ENCODE measurements at places on chromosomes 5 and 9.

DNA sequence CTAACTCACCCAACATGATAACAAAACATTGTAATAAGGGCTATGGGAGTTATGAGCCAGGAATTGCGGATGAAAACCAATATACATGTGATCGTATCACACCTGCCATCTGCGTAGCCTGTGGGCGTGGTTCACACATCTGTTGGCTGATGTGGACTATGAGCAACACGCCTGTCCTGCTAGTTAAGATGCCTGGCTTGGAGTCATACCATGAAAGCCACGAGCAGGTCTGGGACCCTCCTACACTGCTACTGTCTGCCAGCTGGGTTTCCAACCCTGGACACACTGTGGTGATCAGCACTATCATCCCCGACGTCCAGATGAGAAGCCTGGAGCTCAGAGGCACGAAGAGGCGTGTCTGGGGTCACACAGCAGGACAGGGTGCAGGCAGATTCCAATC lies 40.2 kb downstream of the STK10 start:
- no peak for DNase-seq

GRCh38 chr5:31100781-31101310 lies 92.6 kb upstream of the CDH6 start:
- no peak for DNase-seq

GRCh38 chr9:104836235-104836634 lies 72.3 kb downstream of the NIPSNAP3B start:
- no peak for DNase-seq

GRCh38 chr5:149793256-149793550 lies 63.1 kb downstream of the PPARGC1B start:
- no peak for DNase-seq

DNA sequence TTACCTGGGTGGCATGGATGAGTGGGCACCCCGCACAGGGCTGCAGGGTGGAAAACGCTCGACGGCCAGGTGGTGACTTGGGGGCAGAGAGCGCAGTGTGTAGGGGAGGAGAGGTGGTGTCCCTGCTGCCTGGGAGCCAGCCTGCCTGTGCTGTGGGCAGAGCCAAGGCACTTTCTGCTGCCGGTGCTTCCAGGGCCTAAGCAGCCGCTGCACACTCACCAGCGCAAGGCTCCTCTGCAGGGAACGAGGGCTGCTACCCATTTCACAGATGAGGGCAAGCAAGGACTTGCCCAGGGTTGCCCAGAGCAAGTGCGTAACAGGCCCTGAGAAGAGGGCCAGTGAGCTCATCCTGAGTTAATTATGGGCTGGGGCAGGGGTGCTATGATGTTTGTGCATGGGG lies 62.5 kb downstream of the CRB2 start:
- no peak for DNase-seq

DNA sequence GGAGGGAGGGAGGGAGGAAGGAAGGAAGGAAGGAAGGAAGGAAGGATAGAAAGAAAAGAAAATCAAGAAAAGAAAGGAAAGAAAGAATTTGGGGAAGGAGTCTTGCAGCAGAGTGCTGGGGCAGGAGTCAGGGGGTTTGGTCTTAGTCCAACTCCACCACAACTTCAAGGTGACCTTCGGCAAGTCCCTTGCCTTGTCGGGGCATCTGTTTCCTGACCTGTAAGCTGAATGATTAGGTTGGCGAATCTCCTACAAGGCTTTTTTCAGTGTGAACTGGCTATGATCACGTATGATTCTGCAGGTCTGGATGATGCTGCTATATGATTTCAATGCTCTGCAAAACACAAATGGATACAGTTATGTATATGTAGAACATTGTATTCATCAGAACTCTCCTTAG lies 20.1 kb downstream of the SMIM23 start:
- no peak for DNase-seq

GRCh38 chr9:128917151-128917849 lies 3.5 kb upstream of the PHYHD1 start:
- no peak for DNase-seq

DNA sequence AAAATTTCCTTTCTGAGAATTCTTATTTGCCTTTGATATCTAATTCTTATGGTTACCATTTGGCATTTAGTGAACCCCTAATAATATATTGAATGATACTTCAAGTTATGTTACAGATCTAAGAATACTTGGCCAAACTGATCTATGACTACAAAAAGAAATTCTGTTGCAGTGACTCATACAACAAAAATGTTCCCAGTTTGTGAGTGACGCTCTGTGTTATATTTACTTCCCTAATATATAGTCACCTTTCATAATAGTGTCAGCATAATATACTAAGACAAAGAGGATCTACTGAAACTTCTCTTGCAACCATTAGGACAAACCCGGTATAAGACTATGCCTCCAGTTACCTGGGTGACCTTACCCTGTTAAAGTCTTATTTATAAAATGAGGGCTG lies 216.9 kb upstream of the TLX3 start:
- no peak for DNase-seq

DNA sequence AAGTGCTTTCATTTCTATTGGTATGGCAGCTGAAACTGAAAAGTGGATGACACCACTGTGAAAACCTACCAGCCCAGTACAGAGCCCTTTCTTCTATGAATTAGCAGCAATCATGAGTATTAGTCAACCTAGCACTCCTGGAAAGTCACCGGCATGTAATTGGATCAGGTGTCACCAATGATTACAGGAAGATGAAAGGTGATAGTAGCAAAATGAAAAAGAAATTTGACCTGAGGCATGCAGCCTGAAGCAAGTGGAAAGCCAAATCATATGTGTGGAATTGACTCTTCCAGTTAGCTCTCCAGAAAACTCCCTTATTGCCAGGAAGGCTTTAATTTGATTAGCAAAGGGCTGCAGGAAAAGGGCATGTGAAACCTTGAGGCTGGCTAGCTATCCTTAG lies 81.2 kb upstream of the NAA35 start:
- DNase-seq = no peak

GRCh38 chr5:34574936-34575467 lies 81.1 kb upstream of the RAI14 start:
- no peak for DNase-seq

DNA sequence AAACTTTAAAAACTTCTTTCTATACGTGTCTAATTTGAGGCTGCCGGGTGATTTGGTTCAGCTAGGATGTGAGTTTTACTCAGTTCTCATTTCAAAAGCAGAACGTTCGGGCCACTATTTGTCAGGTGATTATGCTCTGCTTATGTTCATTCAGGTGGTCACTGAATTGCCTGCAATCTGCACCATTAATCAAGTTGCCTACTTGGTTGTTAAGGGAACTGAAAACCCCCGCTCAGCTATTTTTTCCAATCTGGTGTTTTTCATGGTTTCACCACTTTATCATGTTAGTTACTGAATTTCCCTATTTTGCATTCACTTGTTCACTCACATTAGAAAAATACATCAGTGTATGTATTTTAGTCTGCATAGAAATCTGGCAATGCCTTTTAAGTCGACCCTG lies 523.0 kb downstream of the CSNK1G3 start:
- no peak for DNase-seq

DNA sequence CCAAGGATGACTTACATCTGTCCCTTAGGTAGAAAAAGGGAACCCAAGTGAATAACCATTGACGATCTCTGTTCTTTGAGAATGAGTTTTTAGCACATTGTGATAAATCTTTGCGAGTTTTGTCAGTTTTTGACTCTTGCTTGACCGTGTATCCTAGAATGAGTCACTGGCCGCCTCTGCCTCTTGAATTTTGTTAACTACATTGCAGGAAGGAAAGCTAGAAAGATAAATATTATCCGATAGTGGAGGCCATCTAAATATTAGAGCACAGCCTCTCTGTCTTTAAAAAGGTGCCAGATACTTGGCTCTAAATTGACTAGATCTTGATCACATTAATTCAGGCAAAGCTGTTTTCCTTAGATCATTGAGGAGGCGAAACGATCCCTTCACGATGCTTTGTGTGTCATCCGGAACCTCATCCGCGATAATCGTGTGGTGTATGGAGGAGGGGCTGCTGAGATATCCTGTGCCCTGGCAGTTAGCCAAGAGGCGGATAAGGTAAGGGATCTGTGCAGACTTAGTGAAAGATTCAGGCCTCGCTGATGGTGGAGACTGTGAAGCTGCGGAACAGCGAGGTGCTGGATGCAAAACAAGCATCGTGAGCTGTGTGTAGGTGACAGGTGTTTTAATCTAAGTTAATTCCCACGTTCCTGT lies 12.2 kb downstream of the CCT5 start:
- DNase-seq = no peak

DNA sequence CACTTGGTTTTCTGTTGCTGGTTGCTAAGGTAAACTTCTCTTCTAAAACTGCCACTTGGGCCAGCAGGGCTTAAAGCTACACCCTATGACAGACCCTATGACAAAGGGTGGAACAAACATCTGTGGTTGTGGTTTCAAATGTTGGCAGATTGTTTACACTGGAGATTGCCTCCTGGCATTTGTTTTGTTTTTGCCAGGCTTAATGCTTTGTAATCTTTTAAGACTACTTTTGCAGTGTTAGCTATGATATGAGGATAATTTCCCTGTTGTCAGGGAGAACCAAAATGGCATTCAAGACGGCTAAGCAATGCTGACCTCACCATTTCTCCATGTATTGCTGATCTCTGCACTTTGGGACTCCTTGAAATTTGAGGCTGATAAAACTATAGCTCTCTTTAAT lies 50.3 kb downstream of the MAMDC2 start:
- no peak for DNase-seq

DNA sequence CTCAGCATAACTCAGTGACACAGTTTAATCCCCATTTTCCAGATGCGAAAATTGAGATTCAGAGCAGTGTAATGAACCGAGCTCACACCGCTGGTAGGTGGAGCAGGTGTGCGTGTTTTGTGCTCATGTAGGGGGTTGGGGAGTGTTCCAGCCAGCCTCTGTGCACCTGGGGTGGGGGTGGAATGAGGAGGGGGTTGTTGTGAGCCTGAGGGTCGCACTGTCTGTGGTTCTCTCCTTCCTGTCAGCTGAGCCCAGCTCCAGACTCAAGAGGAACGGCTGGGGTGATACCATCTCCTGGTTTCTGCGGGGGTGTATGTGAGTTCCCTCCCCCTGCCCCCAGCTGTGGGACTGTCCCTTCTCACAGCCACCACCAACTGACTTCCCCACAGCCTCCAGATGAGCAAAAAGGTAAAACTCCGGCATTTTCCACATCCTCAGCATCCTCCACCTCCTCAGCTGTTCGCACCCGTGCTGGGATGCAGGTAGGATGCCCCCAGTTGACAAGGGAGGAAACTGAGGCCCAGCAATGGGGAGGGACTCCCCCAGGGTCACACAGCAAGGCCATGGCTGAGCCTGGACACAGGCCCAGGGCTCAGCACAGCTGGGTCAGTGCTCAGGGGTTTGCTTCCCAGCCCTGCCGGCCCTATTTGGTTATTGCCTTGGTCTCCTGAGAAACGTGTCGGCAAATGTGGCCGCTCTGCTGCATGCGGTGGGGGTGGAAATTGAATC lies 2.1 kb downstream of the SH2D3C start:
- DNase-seq = peak; percentile 53

DNA sequence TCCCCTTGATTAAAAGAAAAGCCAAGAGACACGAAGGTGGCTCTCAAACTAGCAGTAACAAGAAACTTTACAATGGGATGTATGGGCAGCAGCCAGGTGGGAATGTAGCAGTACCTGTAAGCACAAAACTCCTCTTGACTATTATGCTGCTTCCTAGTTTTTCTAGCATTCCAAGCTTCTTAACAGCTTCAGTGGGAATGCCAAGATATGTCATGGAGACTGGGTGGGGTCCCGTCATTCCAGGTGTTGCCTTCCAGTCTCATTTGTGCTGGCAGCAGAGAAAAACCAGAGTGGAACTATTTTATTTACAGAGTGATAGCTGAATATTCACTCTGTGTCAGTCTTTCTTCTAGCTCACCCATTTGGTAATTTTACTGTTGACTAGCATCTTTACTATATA lies 236.6 kb downstream of the ARL15 start:
- DNase-seq = no peak

DNA sequence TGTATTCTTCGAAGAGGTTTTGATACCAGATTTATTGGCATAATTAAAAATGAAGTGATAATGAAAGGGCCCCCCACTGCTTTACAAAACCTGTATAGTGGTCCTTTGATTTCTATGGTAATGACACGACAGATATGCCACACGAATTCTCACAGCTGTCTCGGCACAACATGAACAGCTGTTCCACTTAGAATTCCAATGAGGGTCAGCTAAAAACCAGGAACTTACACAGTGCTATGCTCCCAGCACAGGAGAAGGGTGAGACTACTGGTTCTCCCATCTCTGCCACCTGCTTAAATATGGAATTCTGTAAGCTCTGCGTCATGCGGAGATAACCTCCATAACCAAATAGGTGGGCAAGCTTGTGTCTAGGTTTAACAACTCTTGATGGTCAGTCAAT lies 183.0 kb upstream of the EFNA5 start:
- no peak for DNase-seq

GRCh38 chr9:90854637-90855175 lies 53.1 kb downstream of the SYK start:
- DNase-seq = no peak

DNA sequence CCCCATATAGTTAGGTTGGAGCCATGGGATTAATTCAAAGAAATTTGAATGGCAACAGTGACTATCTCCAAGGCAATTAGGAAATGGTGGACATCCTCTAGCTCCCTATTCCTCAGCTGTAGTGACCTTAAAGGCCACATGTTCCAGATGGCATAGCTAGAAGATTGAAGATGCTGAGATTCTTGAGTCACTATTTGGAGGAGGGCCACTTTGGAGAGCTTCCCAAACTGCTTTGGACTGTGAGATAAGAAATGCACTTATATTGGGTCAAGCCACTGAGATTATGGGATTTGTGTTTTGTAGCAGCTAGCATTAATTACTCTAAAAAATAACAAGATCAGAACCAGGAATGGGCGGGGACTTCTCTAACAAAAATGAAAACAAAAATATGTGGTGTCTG lies 636.2 kb upstream of the CCNG1 start:
- DNase-seq = no peak

GRCh38 chr9:75448281-75448680 lies 360.0 kb downstream of the OSTF1 start:
- no peak for DNase-seq

DNA sequence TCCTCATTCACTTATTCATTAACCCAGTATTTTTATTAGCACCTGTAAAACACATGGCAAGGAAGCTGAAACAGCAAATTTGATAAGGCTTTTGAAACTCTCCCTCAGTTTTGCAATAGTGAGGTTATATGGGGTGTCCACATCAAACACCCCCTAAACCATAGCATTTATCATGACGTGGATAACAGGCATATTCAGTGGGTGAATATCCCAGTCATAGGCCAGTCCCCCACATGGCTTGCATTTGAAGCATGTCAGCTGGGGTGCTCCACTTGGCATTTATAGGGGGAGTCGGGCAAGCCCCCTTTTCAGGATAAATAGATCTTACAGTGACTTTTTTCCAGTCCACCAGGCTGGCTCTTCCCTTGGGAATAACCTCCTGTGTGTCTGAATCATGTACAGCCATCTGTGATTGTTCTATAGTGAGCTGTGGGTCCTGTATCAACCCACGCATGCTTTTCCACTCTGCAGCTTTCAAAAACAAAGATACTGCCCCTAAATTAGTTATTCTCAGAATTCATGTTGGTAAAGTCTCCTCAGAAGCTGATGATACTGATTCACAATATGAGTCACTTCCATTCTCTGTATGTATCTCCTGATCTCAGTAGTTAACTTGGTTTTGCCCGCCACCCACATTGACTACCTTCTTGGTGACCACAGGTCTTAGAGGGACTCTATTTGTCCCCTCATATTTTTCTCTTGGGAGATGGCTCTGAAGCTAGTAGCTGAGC lies 84.4 kb upstream of the SPIN1 start:
- no peak for DNase-seq

- no peak for DNase-seq
Measured at GRCh38 chr5:122252319-122252718, 59.7 kb upstream of the SNCAIP start.

GRCh38 chr5:83927140-83927733 lies 206.6 kb upstream of the HAPLN1 start:
- DNase-seq = no peak
